HT1080 (cell line): ENCODE measurements at places on chromosomes 7 and 10.

DNA sequence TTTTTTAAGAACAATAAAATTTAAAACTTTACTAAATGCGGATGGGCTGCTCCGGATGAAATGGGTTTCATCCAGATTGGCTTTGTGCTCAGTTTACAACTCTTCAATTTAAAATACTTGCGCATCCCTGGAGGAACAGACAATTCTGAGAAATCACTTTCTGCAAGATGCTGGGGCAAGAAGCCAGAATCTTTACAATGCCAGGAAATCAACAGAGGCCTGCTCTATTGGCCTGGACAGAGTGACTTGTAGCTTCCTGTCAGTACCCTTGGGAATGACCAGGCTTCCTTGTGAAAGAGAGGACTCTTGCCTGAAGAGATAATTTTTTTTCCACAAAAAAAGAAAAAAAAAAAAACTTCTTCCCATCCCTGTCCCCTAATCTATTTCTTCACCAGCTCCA, 3.9 kb upstream of the FAM13C start:
- DNase-seq = no peak

DNA sequence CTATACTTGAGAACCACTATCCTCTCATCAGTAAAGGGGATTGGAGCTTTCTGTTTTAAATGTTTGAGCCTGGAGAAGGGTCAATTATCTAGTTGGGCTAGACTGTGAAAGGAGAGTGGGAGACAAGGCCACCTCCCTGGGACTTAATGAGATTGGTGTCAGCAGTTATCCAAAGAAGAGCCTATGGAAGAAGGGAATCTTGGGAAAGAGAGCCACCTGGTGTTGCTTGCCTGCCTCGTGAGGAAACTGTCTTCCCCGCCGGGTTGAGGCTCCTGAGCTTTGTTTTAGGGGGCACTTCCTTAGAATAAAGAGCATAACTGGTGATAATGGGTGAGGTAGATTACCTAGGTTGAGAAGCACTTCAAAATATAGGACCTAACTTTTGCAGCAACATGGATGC, 32.0 kb upstream of the ABCB4 start:
- DNase-seq = no peak

- peak; percentile 70 for DNase-seq
These were observed 75.5 kb upstream of the CAPZA2 start for GRCh38 chr7:116786791-116787443.

DNA sequence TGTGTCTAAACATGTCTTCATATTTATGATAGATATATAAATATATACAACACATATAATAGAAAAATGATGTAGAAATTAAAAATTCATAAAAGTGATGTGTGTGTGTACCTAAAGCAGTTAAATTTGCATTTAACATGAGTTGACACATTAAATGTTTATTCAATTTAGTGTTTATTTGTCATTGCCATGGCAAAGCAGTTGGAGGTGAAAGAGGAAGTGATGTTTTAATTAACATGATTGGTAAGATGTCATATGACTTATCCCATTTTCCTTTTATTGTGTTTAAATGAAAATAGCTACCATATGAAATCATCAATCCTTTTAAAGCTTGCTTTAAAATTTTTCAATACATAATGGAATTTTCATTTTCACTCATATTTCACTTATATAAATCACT, 452.6 kb downstream of the SUGCT start:
- DNase-seq = no peak

GRCh38 chr7:12250232-12250631, 39.1 kb downstream of the TMEM106B start:
- DNase-seq = no peak

- DNase-seq = no peak
These were observed 18.2 kb downstream of the MYOZ1 start for GRCh38 chr10:73623056-73623455.

GRCh38 chr10:62803724-62804355, 680 bp upstream of the ADO start:
- DNase-seq = no peak

GRCh38 chr10:5588603-5589002, 63.8 kb downstream of the CALML3 start:
- DNase-seq = no peak

DNA sequence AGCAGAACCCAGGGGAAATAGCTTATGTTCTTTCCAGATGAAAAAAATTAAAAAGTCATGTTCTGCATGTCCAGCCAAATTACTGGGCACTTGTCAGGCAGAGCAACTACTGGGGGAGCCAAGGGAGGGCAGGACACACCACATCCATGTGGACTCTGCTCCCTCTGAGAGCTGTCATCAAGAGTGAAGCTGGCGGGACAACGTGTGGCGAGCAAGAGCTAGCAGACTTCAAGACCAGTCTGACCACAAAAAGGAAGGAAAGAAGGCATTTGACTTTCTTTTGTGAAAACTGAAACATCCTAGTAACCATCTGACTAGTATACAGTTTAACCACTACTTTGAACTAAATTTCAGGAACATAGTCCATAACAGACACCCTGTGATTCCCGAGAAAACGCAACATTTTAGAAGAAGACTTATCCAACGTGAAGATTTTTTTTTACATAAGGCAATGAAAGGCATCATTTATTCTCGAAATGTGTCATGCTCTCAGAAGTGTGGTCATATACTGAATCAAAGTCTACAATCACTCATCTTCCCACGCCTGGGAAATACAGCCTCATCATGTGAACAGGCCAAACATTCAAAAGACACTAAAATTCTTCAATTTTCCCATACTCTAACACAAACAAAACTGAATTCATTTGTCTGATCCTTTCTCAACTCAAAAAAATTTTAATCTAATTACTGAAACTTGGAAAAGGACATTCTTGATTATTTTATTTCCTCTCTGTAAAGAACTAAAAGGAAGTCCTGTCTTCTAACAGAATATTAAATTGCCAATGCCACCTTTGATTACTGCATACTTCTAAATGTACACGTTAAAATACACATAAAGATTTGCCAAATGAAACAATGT, 15.5 kb downstream of the CYTH3 start:
- peak; percentile 71 for DNase-seq

DNA sequence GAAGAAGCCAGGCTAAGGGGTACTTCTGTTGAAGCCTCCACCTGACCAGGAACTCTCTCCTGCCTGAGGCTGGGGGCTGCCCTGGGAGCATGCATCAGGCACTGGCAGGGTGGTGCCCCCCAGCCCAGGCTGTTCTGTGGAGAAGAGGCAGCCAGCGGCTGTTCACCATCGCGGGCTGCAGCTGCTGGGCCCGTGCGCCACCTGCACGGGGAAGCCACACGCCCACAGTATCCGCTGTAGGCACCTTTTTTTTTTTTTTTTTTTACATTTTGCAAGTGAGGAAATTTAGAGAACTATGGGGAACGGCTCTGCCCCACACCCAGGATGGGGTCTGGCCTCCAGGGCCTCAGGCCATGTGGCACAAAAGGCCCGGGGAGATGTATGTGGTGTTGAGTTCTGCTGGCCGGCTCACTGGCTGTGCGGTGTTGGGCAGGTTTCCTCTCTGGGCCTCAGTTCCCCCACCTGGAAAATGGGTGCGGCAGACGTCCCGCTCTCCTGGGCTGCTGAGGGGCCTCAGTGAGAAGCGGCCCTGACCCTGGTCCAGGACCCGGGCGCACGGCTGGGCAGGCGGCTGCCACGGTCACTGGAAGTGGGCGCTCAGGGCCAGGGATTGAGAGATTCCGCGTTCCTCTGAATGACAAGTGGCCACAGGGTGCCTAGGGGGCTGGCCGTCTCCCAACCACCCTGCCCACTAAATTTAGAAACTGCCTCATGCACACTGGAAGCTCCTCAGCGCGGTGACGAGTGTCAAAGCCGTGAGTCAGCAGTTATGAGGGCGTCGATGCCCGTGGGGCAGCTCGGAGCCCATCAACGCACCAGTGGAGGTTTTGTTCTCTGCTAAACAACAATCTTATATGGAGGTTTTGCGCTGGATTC, 8.8 kb upstream of the INTS1 start:
- DNase-seq = peak; percentile 56

- no peak for DNase-seq
These were observed 94.7 kb downstream of the OSBPL3 start for GRCh38 chr7:24885305-24885704.

- no peak for DNase-seq
These were observed 3.5 kb upstream of the IGF2BP3 start for GRCh38 chr7:23473844-23474093.

DNA sequence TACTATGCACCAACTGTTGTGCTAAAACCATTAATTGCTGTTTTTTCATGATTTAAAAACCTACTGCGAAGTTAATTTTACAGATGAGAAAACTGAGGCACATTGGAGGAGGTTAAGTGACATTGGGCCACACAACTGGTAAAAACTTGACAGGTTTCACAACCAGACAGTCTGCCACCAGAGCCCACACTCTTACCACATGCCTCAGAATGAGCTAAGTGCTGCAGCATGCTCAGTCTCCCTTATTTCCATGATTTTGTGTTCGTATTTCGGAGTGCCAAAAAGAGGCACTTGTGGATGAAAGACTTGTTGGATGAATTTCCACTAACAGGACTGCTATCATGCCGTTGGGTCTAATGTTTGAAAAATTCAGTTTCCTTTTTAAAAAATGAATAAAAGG, 77.4 kb downstream of the PCLO start:
- no peak for DNase-seq

DNA sequence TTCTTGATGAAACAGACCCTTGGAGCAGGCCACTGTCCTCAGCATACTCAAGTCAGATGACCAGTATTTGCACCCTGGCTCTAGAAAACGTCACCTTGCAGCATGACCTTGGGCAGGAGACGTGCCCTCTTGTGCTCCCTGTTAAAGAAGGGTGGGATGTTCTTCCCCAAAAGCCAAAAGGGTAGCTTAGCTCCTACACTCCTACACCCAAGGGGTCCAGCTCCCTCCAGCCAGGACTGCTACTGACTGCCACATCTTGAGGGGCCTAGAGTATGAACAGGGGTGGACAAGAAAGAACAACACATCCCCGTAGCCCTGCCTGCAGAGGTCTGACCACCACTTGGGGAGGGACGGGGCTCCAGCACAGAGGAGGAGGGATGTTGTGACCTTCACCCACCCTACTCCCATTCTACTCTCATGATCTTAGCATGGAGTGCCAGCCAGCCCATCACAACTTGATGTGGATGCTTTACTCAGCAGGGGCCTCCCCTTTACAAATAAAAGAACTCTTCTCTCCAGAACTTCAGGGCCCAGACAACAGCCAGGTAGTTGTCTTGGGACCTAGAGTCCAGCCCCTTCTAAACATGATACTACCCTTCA, 165.3 kb upstream of the ZMIZ1 start:
- DNase-seq = no peak

DNA sequence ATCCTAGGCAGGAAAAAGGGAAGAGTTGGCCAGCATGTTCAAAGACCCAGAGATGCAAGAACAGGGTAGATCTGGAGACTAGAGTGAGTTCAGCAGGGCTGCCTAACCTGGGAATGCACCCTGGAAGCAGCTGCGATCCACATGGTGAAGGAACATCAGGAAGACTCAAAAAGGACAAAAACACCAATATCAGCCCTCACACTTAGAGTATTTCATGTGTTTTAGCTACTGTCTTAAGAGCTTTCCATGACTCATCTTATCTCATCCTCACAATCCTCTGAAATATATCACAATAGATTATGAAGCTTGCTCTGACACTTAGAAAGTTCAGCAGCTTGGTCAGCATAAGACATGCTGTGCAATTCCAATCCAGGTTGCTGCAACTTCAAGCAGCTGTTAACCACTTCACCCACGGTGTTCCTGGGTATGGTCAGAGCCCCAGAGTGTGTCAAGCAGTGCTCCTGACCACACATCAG, 380.9 kb downstream of the PARD3 start:
- peak; percentile 30 for DNase-seq

DNA sequence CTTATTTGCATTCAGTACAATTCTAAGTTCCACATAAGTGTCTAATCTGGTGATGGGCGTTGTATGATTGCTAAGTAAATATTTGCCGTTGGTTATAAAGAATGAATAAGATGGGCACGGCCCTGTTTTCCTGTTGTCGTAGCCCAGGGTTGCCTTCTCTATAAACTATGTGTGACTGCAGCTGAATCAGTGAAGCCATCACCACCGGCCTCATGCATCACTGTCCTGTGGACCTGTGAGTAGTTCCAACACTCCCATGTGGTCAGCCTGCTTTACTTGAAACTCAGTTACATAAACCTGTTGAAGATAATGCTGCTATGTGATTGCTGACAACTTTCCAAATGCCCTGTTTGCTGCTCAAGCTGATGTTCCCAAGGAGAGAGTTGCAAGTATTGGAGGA, 21.6 kb upstream of the KLF6 start:
- peak; percentile 93 for DNase-seq

GRCh38 chr10:19819419-19820033, 3.3 kb downstream of the PLXDC2 start:
- DNase-seq = peak; percentile 38

DNA sequence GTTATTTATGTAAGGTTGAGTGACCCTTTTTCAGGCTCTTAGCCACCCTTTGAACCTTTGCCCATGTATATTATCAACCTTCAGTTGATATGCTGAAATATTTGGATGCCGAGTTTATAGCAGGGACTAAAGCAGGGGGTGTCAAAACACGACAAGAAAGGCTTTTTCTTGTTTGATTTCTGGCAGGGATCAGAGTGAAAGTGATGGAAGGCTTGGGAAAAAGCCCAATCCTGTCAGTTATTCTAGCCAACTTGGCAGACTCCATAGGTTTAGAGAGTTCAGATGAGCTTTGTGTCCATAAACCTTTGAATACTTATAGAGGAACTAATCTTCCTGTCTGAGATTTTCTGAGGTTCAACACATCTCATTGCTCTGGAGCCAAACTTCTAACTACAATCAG, 47.5 kb downstream of the INHBA start:
- no peak for DNase-seq

DNA sequence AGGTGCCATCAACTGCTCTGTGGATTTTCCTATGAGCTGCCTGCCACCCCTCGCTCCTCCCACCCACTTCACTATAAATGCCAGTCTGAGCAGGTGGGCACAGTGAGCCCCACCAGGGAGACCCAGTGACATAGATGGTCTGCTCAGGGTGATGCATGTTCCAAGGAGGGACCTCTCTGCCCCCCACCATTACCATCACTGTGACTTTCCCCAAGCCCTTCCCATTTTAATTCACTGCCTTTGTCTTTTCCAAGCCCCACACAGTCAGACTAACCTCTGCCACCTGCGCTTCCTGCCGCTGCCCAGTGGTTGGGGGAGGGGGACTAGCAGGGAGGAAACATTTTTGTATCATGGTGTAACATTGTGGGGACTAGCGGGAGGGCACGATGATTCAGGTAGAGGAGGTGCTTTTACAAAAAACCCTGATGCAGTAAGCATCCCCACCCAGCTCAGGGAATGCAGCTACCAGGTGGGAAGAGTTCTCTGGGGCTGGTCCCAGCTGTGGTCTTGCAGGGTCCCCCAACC, 24.6 kb downstream of the PRSS2 start:
- DNase-seq = peak; percentile 25

- DNase-seq = no peak
These were observed 288.2 kb upstream of the MAGI2 start for GRCh38 chr7:79741684-79742083.

DNA sequence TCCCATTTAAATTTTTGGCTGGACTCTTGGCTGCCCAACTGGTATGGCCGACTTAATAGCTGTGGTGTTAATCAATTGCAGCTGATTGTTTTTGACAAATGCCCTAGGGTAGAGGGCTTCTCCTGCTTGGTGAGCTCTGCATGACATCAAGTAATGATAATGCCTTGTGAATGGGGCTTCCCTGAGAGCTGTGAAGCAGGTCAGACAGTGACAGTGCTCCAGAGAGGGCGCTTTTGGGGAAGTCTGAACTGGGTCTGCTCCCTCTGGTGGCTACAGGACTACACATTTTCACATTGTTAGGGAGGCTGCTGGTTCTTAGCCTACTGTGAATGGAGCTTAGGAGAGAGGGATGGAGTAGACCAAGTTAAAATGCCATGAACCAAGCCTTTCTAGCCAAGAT, 98.8 kb downstream of the SDK1 start:
- DNase-seq = peak; percentile 47
